Small intestine (tissue), 16 donors: ENCODE measurements at places on chromosomes 3 and 15.

DNA sequence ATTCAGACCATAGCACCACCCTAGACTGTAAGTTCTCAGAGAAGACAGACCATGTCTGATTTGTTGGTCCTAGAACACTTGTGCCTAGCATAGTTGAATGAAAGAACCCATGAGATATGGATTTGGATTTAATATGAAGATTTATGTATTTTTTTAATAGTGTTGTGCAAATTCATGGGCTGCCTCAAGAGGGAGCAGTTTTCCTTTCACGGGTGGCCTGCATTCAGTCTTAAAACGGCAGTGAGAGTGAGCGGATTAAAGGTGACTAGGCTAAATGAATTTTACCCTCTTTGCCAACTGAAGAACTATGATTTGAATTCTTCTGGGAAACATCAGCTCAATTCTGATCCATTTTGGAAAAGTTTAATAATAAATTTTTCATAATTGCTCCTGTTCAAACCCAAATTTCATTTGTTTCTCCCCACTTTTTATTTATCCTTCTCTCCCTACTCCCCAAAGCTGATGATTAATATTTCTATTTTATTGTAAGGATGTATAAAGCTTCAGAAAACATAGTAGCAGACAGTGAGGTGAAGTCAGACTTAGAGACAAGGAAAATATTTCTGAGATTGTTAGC is 67.3 kb downstream of the MORC1 start:
- DNase-seq: peak; percentile 48

DNA sequence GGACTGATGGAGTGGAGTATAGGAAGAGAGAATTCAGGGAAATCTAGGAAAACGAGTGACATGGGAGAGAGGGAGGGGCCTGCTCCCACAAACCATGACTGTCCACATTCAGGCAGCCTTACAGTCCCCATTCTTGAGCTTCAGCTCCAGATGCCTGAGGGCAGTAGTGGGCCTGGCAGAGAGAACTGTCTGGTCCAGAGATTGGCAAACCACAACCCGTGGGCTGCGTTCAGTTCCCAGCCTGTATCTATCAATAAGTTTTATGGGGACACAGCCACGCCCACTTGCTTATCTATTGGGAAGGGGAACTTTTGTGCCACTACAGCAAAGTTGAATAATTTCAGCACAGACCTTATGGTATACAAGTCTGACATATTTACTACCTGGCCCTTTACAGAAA is 63.8 kb downstream of the SLCO2A1 start:
- DNase-seq: no peak

DNA sequence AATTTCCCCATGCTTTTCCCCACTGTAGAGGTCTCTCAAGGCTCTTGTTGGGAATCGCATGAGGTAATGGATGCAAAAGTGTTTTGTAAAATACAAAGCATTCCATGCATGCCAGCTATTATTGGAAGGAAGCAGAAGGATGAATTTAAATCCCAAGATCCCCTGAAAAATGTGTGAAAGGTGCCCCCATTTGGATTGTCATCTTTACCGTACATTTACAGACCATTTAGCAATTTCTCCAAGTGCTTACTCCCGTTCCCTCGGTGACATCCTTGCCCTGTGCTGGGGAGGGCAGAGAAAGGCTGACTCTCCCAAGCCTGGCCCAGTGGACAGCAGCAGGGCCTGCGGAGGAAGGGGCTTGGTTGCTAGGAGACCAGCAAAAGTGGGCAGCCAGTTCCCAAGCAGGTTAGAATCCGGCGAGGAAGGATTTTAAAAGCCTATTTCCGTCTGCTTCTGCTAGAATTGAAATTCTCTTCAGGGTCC is 31.1 kb upstream of the NEO1 start:
- DNase-seq: no peak

GRCh38 chr15:71712182-71712581 is 98.2 kb upstream of the NR2E3 start:
- DNase-seq: no peak

DNA sequence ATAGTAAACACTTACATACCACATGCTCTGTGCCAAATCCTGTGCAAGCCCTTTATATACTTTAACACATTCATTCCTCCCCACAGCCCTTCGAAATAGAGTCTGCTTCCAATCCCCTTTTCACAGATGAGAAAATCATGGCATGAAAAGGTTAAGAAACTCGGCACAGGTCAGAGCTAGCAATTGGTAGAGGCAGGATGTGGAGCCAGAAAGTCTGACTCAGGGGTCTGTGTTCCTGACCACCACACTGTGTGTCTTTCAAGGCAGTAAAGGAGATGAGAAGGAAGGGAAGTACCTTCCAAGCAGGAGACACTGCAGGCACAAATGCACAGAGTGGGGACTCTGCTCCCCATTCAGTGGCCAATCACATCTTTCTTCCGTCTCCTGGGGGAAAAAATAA is 61.1 kb downstream of the SCN11A start:
- DNase-seq: no peak

- DNase-seq: peak; percentile 64
These were observed 27.1 kb downstream of the CGGBP1 start for GRCh38 chr3:88031642-88032077.

DNA sequence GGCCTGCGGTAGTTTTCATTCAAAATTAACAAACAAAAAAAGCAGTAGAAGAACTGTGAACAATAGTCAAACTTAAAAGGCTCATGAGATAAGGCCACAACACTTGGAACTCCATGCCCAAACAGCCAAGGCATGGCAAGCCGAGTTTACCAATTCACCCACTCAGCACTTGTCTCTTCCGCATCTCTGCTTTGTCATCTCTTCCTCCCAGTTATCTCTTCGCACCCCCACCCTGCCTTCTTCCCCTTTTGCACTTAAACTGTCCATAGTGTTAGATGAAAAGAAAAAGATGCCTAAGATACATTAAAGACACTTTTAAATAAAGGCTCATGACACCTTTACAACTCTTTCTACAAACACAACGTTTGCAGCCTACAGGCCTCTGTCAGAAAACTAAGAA is 11.1 kb downstream of the TLE3 start:
- DNase-seq: no peak
